ENCODE measurements at places on chromosomes 5 and 9.

DNA sequence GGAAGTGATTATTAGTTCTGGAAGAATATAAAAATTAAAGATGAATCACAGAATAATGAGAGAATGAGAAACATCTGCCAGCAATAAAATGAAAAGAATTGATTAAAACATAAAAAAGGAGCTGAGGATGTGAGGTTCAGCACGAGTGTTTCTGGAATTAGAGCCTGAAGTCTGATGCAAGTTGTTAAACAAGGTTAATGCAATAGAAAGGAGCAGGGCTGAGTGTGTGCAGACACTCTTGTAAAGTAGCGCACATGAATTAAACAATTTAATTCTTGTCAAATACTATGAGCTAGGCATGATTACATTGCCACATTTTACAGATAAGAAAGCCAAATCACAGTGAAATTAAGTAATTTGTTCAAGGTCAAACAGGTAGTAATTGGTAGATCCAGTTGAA lies 384.2 kb downstream of the TAF11L14 start:
- DNase-seq = no peak

DNA sequence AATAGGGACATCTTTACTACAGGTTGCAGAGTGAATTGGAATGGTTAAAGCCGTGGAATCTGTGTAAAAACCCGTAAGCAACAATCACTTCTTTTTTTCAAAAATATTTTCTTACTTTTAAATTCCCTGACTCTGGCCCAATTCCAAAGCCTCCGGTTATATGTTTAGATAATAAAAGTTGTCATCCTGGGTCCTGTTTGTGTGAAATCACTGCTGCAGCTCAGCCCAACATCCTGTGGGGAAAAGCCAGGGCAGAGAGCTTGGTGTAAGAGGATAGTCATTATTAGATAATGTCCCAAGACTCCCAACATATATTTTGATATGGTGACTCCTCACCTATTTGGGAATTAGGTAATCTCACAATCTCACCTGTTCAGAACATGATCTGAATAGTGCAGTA lies 586.0 kb upstream of the BRINP1 start:
- no peak for DNase-seq

GRCh38 chr5:27682600-27682999 lies 644.2 kb upstream of the CDH9 start:
- DNase-seq = no peak

GRCh38 chr5:149707097-149707496 lies 23.0 kb upstream of the PPARGC1B start:
- DNase-seq = no peak
